Skeletal muscle cell (primary cell): ENCODE measurements at places on chromosomes 12 and 14.

GRCh38 chr12:99142651-99143050, 497.6 kb downstream of the APAF1 start:
- DNase-seq = no peak

- no peak for DNase-seq
These were observed 344.7 kb upstream of the GARIN6 start for GRCh38 chr12:99302874-99303273.

GRCh38 chr12:40832668-40833067, 140.4 kb downstream of the CNTN1 start:
- DNase-seq = no peak

DNA sequence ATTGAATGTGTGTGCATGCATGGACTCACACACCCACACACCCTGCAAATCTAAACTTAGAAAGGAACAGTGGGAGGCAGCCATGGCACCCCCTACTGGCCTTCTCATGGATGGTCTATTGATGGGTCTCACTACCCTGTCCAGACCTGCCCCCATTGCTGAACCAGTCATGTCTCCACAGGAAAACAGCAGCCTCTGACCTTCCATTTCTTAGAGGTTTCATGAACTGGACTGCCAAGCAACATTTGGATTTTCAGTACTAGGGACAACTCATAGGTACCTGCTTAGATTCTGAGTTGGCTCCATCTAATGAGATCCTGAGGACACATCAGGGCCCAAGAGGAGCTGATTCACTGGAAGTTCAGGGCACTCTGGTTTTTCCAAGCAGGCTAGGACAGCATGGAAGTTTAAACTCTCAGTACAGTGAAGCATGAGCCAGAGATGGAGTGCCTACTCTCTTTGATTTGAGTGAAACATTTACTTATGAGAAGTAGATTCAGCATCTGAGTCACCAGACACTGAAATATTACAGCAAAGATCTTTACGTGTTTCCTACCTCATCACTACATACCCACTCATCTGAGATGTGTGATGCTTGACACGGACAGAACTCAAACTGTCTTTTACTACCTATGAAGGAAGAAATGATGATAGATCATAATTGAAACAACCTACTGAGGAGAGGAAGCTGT, 98.9 kb upstream of the PLEKHG7 start:
- DNase-seq = peak; percentile 53

DNA sequence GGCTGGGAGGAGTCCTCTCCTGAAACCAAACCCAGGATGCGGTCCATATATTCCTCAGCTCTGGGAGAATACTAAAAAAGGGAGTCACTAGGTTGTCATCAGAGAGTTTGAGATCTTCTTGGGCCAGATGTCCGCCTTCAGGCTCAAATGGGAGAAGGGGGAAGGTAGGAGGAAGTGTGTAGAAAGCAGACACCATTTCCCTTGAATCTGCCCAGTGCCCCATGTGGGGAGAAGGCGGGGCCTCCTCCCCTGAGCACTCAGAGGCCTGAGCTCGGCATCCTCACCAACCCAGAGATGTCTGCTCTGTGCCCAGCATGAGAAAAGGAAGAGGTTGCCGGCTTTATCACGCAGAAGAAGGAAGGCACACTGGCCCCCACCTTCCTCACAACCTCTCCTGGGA, 37.3 kb downstream of the LTBP2 start:
- no peak for DNase-seq

- DNase-seq = no peak
These were observed 4.1 kb downstream of the EVL start for GRCh38 chr14:100069161-100069800.

- DNase-seq = no peak
These were observed 3.6 kb upstream of the ARID2 start for GRCh38 chr12:45725631-45726602.

GRCh38 chr12:105321125-105321524, 9.4 kb upstream of the C12orf75 start:
- no peak for DNase-seq

DNA sequence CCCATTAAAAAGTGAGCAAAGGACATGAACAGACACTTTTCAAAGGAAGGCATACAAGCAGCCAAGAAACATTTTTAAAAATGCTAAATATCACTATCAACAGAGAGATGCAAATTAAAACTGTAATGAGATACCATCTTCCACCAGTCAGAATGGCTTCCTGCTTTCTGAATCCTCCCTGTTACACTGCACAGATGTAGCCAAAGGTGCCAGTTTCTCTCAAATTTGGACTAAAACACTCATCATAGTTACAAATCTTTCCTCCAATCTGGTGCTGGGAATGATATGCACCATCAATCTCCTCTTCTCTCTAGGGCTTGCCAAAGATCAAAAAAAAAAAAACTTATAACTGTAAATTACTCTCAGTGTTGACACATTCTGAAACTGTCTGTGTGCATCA, 311.8 kb upstream of the CLEC14A start:
- DNase-seq = no peak

- no peak for DNase-seq
These were observed 345.2 kb downstream of the BCL11B start for GRCh38 chr14:98926801-98927200.

DNA sequence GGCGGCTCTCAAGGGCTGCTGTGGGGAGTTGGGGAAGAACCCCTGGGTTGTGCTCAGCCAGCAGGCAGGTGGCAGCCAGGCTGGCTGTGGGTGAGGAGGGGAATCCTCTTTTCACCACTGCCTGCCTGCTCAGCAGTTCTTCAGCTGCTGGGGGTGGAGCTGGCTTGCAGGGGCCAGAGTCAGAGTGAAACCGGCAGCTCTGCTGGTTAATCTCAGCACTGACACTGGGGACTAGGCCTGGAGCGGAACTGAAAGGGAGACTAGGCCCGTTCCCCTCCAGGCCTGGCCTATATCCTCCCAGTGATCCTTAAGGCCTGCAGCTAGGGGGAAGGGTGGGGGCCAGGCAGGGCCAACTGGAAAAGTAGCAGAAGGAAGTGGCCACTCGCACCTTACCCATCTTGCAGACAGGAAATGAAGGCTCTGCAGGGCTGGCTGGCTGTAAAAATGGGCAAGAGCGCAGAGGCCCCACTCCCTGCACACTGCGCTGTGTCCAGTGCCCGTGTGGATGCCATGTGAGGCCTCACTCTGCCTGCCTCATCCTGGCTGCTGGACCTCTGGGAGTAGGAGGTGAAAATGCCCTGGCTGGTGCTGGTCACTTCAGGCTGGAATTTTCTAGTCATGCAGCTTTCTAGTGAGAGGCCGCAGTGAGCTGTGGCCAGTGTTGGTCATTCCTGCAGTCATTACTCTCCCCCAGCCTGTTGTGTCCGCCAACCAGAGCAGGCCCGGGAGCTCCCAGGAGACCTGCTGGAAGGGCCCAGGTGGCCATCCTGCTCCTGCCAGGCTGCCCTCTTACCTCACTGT, 39.4 kb downstream of the SH2B3 start:
- no peak for DNase-seq

- peak; percentile 48 for DNase-seq
These were observed 166.4 kb downstream of the STXBP6 start for GRCh38 chr14:24883576-24883975.

DNA sequence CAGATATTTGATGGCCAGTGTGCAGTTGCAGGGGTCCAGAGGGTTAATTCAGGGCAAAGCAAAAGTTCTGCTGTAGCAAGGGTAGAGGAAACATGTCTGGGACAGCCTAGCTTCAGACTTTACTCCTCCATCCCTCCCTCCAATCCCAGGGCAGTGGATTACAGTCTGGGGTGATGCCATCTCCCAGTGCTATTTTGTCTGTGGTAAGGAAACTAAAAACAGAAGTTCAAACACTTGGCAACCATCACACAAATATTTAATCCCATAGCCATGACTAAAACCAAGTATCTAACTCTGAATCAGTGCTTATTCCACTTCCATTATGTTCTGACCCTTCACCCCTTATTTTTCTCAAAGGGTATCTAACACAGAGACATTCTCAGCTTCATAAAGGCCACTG, 61.8 kb downstream of the PIK3C2G start:
- peak; percentile 19 for DNase-seq

DNA sequence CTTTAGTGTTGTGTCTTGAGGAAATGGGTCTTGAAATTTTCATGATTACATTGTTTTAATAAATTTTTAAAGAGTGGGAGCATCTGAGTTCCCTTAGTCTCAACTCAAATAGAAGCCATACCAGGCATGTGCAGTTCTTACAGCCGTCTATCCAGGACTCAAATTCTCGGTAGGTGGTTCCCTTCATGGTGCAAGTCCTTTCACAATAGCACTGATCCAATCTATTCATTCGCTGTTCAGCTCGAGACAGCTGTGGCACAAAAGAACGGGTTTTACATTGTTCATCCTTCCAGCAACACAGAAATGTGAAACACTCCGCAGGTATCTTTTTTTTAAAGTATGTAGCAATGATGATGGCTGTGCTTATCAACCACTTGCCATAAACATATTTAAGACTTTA, 100.2 kb downstream of the NELL2 start:
- DNase-seq = no peak

GRCh38 chr14:95611293-95611880, 74.8 kb upstream of the TCL1B start:
- DNase-seq = no peak

GRCh38 chr12:47610686-47611252, 95.1 kb downstream of the RPAP3 start:
- no peak for DNase-seq

DNA sequence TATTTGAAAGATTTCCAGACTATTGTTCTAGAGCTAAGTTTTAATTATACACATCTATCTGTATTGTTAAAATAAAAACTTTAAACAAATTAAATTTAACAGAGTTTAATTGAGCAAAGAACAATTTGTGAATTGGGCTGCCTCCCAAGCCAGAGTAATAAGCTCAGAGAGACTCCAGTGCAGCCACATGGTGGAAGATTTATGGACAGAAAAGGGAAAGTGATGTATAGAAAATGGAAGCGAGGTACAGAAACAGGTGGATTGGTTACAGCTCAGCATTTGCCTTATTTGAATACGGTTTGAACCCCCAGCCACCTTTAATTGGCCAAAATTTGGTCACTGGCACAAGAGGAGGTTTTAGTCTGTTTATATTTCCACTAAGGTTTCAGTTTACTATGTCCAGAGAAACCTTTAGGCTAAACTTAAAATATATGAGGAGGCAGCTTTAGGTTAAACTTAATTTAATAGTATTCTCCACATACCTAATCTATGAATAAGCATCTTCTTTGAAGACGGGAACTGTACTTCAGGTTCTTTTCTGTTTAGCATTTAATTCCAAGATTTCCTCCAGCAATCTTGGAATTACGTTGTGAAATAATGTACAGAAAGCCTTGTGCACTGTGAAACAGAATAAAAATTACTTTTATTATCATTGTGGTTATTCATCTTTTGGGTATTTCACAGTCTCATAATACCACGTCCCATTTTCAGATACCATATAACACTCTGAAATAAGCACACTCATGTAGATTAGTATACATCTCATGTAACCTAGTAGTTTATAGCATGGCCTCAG, 19.4 kb downstream of the SRGAP1 start:
- no peak for DNase-seq

DNA sequence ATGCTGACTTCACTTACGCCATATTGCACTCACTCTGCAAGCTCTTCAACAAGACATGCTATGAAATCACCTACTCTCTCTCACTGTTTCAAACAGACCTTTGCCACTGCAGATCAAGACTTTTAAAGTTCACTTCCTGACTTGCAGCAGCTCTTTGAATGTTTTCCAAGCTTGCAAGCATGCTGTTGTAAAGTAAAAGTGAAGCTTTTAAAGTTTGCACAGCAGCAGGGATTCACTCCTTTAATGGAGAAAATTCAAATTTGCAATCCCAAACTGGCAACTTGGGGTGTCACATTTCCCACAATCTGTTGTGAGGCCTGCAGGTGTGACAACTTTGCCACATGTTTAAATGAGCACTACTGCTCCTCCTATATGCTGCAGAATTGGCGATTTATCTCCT, 270.9 kb downstream of the ALX1 start:
- no peak for DNase-seq

GRCh38 chr12:29073631-29074239, 75.3 kb upstream of the FAR2 start:
- DNase-seq = no peak

DNA sequence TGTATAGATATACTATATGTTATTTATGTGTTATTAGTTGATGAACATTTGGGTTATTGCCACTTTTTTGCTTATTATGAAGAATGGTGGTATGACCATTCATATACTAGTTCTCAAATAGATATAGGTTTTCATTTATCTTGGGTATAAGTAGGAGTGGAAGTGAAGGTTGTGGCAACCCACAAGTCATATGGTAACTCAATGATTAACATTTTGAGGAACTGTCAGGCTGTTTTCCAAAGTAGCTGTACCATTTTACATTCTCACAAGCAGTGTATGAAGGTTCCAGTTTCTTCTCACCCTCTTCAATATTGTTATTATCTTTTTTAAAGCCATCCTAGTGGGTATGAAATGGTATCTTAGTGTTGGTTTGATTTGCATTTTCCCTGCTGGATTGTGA, 19.0 kb upstream of the MSRB3 start:
- no peak for DNase-seq

DNA sequence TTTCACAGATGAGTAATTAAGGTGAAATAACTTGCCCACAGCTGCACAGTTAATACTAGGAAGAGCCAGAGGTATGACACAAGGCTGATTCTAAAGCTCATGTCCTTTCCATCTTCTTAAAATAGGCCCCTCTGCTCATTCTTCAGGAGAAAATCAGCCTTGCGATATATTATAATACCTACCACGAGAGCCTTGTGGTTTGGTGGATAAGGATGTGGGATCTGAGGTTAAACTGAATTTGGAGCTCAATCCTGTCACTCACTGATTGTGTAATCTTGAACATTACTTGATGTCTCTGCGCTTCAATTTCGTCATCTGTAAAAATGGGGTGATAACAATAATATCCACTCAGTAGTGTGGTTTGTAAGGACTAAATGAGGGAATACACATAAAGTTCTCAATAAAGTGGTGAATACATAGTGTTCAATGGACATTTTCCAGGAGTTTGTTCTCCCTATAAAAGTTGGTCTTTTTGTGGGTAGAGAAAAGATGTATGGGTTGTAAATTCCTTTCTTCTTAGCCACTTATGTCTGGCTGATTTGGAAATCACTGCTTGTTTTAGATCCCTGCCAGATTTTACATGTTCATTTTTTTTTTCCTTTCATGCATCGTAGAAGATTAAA, 25.1 kb upstream of the ATP2B1 start:
- peak; percentile 98 for DNase-seq

DNA sequence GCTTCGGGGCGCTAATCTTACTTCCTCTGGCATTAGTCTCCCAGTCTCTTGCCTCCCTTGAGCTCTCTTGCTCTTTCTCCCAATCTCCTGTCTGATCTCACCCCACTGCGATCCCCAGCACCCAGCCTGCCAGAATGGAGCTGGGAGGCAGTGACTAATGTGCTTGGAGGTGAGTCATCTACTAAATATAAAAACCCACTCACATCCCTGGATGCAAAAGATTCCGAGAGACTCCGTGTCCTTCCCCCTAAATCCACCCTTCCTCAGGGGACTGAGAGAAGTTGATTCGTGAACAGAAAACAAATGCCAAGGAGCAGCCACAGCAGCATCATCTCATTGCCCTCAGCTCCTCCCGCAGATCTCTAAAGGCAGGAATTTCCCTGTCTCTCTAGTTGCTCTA, 45.7 kb upstream of the KCNA5 start:
- peak; percentile 86 for DNase-seq

GRCh38 chr12:5480218-5480937, 48.5 kb downstream of the NTF3 start:
- no peak for DNase-seq

GRCh38 chr12:51270067-51270950, at the start of gene SMAGP:
Gene SMAGP, minus strand, starts transcription at chr12:51270415. Its CDS starts 1,137 bp downstream, at chr12:51269278.
- DNase-seq = no peak

GRCh38 chr12:89960011-89960507, 251.4 kb upstream of the ATP2B1 start:
- DNase-seq = no peak

GRCh38 chr12:120358412-120359100, 10.4 kb downstream of the MSI1 start:
- no peak for DNase-seq

- no peak for DNase-seq
These were observed 45.6 kb downstream of the EFCAB11 start for GRCh38 chr14:89908712-89909450.
